Hematopoietic multipotent progenitor cell treated with erythropoietin and hydrocortisone succinate and interleukin-3 and kit ligand, for 8 days (in vitro differentiated cells): ENCODE measurements at places on chromosomes 11 and 22.

DNA sequence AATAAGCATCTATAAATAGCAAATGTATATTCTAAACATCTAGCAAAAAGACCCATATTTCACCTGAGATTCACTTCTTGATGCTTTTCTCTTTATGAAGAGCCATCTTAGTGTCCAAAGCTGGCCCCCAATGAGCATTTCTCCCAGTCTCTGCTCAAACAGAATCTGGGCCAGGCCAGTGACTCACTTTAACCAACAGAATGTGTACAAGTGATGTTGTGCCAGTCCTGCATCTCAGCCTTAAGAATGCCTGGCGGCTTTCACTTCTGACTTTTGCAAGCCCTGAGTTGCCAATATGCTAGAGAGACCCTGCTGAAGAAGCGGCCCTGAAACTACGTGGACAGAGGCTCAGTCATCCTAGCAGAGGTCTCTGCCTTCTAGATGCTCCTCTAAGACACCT, 6.9 kb upstream of the COPB1 start:
- DNase-seq, result no peak

DNA sequence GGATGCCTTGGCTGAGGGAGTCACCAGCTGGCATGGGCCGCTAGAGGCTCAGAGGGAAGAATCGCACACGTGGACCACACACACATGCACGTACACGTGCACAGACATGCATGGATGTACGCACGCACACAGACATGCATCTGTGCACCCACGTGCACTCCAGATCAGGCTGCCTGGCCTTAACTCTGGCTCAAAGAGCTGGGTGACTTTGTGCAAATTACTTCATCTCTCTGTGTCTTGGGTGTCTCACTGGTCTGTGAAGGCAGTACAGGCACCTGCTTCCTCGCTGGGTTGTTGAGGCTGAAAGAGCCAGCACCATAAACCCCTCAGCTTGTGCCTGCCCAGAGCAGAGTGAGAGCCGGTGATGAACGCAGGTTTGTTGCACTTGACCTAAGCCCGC, 28.7 kb downstream of the TMPRSS6 start:
- no peak for DNase-seq

DNA sequence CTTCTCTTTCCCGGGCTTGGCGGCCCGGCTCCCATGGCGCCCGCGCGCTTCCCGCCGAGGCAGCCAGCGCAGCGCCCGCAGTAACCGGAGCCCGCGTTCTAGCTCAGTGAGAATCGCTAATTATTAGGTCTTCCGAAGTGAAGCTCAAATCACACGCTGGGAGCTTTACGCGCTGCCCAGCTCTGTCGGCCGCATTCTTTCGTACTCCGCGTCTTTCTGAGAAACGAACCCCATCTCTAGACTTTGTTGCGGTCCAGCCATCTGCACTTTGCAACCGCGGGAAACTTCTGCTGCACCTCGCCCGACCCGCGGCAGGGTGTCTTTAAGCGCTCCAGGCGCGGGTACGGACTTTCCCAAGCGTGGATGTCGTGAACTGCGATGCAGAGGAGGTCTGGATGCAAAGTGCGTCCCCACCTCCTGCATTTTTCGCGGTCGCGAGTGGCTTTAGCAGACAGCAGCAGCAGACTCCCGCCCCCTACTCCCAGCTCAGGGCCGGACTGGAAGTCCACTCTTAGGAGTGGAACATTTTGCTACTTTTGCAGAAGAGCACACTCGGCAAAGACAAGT, 6.0 kb upstream of the PAX6 start:
- DNase-seq, result no peak

GRCh38 chr11:126585388-126585773, 229.9 kb downstream of the ST3GAL4 start:
- no peak for DNase-seq

GRCh38 chr22:20141186-20142077, 9.4 kb downstream of the CCDC188 start:
- no peak for DNase-seq

- no peak for DNase-seq
Measured at GRCh38 chr11:95067841-95068219, 1.1 kb downstream of the SRSF8 start.

- DNase-seq, result peak; percentile 53
Measured at GRCh38 chr22:46373921-46374662, 38.6 kb downstream of the TRMU start.

DNA sequence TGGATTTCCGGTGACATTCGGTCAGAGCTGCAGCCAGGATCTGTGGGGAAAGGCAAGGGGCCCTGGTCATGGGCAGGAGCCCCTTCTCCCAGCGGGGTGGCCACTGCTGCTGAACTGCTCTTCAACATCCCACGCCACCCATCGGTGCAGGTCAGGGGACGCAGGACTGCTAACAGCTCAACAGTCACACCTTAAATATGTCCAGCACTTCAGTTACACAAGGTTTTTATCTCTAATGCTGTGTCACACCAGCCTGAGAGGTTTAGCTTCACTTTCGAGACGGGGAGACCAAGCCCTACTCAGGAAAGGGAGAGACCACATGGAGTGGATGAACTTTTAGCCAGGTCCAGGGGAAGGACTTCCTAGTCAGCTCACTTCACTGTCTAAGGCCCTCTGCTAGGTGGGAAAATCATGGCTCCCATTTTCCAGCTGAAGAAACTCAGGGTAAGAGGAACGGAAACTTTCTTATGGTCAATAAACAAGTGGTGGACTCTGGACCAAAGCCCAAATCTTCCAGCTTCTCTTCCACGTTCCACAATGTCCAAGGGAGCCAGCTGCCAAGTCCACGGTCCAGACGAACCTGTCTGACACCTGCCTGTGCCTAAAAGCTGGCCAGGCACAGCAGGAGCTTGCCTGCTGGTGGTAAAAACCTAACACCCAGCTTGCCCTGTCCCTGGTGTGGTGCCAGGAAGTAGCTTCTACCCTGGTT, 21.0 kb upstream of the CHADL start:
- no peak for DNase-seq

DNA sequence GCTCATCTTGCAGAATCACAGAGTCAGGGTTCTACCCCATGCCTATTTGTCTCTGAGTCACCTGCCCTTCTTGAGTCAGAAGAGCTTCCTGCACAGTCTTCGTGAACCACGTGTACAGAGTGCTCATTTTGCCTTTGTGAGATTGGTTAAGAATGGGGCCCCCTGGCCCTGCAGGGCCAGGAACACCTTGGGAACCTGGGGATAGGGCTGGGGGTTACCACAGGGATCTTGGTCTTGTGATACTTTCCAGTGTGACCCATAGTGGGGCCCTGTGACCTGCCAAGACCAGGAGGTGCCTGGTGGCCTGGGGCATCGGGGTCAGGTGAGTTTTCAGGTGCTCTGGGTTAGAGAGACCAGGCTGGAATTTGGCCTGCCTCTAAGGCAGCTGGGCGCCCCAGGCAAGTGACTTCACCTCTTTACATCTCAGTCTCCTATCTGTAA, 9.4 kb downstream of the TMPRSS13 start:
- DNase-seq, result peak; percentile 39

- peak; percentile 57 for DNase-seq
Measured at GRCh38 chr22:38490915-38491314, 15.2 kb downstream of the DDX17 start.

DNA sequence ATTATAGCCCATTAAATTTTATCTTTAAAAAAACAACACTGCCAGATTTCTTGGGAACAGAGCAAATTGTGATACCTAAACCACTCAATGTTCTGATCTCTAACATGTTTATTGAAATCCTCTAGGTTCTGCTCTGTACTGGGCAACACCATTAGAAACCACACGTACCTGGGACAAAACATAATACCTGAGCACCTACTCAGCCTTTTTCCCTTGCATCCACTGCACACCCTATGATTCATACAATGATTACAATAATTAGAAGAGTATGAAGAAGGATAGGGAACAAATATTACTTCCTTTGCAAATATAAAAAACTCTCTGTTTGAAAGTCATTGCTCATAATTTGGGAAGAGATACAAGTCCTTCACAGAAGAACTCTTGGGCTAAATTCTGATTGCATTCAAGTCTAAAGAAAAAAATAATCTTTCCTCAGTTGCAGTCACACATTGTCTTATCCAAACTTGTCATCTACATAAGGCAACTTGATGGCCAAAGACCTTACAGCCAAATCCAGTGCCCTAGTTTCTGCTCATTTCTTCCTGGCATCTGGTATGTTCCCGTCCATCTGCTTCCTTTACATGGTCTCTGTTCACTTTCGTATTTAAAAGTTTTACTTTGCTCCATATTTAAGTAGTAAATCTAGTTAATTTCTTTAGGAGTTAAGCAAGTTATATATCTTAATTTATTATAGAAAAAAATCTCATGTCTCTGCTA, 407.4 kb downstream of the LRRC4C start:
- no peak for DNase-seq

DNA sequence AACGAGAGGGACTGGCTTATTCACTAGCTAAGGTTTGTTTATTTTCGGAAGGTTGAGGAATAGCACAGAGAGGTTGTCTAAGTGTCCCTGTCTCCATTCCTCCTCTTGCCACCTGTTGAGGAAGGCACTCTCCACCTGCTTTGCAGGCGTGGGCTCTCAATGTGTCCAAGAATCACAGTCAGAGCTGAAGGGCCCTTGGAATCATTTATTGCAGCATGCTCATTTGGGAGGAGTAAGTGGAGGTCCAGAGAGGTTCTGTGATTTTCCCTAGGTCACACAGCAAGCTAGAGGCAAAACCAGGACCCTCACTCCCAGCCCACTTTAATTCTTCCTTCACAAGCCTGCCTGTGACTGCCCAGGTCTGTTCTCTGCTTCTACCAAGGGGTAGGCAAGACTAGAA, 21.3 kb downstream of the ZBTB16 start:
- no peak for DNase-seq

- DNase-seq, result no peak
Measured at GRCh38 chr11:130418210-130418609, 10.2 kb downstream of the ADAMTS8 start.

DNA sequence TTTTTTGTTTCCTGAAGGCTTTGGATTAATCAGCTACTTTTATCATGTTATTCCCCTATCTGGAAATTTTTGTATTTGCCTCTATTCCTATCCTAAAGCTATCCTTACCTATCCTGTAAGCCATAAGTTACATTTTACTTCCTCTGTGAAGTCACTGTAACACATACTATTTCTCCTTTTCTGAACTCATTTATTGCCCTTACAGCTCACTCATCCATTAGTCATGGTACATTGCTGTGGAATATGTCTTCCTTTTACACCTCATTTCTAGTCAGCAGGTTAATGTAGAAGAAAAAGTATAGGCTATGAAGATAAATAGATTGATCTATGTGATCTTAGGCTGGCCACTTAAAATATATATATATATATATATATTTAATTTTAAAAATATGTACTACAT, 28.0 kb downstream of the SWAP70 start:
- no peak for DNase-seq

GRCh38 chr22:32631507-32632255, 157.1 kb downstream of the FBXO7 start:
- peak; percentile 54 for DNase-seq

DNA sequence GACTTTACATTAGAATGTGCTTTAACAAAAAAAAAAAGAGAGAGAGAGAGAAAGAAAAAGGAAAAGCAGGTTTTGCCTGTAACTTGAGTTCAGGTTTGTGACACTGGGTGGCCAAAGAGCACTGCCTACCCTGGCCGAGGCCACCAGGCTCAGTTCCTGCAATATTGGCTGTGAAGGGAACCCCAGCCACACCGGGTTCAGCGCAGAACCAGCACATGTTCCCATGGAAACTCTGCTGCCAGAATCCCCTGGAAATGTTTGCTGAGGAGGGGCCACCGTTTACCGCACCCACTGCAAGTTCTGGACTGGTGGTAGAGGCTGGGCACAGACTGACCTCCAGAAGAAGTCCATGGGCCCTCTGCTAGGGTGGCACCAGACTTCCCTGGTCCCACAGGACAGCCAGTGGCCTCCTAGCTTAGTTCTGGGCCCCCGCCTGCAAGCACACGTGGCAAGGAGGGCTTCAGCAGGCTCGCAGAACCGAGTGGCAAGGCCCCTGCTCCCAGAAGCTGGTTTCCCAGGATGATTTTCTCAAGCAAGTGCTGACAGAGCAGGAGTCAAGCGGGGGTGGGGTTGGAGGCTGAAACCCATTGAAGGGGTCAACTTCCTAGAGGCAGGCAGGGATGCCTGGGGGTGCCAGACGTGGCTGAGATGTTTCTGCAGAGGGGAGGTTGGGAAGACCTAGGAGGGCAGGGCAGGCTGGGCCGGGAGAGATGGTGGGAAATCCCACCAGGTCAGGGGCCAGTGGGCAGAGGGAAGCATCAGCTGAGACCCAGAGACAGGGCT, 51.2 kb downstream of the NFAM1 start:
- no peak for DNase-seq

DNA sequence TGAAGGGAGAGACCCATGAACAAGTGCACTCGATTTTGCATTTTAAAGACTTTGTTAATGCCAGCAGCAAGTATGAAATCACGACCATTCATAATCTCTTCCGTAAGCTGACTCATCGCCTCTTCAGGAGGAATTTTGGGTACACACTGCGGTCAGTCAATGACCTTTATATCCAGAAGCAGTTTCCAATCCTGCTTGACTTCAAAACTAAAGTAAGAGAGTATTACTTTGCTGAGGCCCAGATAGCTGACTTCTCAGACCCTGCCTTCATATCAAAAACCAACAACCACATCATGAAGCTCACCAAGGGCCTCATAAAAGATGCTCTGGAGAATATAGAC, 5.9 kb downstream of the SERPIND1 start:
- DNase-seq, result no peak

GRCh38 chr22:38314933-38315822, 2.1 kb downstream of the CSNK1E start:
- no peak for DNase-seq

- no peak for DNase-seq
Measured at GRCh38 chr11:27462543-27462942, 10.0 kb downstream of the LGR4 start.

- DNase-seq, result no peak
Measured at GRCh38 chr11:28743061-28743550, 634.9 kb downstream of the METTL15 start.

- no peak for DNase-seq
Measured at GRCh38 chr11:64492561-64492960, 98.5 kb upstream of the SLC22A12 start.

- no peak for DNase-seq
Measured at GRCh38 chr22:45731041-45731797, 59.6 kb downstream of the ATXN10 start.
